ENCODE measurements at places on chromosomes 7 and 10. TPM values are rescaled to one million over a fixed set of nuclear protein-coding genes. Genes with fewer than 3 reads are reported as not detected.

DNA sequence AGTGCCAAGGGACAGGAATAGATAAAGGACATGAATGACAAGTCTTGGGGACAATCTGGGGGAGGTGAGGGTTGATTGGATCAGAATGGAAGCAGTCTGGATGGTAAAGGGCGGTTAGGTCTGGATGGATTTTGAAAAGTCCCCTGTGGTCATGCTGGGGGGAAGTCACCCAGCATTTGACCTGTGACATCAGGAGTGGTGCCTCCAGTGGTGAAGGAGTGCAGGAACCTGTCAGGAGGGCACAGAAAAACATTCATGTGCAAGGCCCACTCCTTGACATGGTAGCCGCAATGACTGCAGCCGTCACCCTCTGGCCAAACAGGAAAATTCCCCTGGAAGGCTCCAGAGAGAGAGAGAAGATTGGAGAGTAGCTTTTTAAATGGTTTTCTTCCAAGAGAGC lies 304.8 kb downstream of the GFRA1 start:
- no peak for DNase-seq

ABCC2 gene
- total RNA-seq, result 1.8 TPM

GRCh38 chr7:134891262-134891695 lies 95.0 kb upstream of the AGBL3 start:
- peak; percentile 79 for DNase-seq

AFAP1L2 gene
- 6.7 TPM for total RNA-seq

Measured in left lung (tissue), 14 donors.